ENCODE measurements at places on chromosomes 5 and 9. TPM values are rescaled to one million over a fixed set of nuclear protein-coding genes. Genes with fewer than 3 reads are reported as not detected.

The SLC25A48 gene
- total RNA-seq, result 4.5 TPM

The EQTN gene
- not detected for total RNA-seq

The OR1Q1 gene
- not detected for total RNA-seq

The CORO2A gene
- total RNA-seq, result 19.8 TPM

- peaks cover 41% of the 10 kb centered on the region for H3K27me3 ChIP-seq
- H3K27ac ChIP-seq, result no peak overlapping the region
- H3K4me1 ChIP-seq, result peaks cover 22% of the 10 kb centered on the region
These were observed 4.8 kb upstream of the SEC16A start for GRCh38 chr9:136487672-136488071.

GRCh38 chr5:81225463-81225862 is 7.7 kb upstream of the CKMT2 start:
- H3K27ac ChIP-seq, result no peak overlapping the region
- no peak for DNase-seq
- no peaks in the 10 kb centered on the region for H3K4me1 ChIP-seq
- no peak overlapping the region for H3K4me3 ChIP-seq

DNA sequence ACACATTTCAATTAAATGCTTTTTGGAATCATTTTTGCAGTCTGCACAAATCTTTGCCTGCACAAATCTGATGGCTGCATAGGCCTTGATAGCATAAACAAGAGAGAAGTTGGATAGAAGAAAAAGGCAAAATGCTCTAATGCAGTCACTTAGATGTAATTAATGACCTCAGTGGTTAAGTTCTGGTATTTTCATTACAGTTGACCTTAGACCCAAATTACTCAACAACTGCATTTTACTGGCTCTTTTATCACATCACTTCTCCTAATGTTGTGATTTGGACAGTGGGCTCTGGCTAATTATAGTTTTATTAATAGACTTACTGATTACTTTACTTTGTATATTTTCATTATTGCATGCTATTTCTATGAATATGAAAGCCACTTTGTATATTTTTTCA is 34.3 kb downstream of the NTRK2 start:
- no peak overlapping the region for H3K27ac ChIP-seq
- no peaks in the 10 kb centered on the region for H3K4me1 ChIP-seq
- H3K36me3 ChIP-seq, result no peaks in the 10 kb centered on the region
- H3K4me3 ChIP-seq, result no peak overlapping the region
- no peak for DNase-seq

DNA sequence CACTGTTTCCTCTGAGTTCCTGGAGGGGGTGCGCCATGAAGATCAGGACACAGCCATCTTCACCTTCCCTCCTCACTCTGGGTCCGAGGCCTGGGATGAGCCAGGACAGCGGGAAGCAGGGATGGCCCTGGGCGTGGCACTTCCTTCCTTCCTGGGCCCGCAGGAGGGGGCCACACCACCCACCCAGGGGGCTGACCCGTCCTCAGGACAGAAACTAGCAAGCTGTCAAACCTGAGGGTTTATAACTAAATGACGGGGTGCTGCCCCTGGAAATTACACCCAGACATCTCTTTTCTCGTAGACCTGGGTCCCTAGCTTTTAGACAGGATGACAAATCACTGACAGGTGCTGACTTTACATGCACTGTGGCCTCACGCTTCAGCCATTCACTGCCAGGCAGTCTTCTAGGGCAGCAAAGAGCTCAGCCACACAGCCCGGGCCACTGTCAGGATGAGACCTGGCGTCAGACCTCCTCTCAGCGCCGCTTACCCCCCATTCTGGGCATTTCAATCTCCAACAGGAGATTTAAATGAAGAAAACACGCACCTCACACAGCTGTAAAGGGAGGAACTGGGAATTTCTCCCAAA is 8.1 kb downstream of the FCN2 start:
- H3K36me3 ChIP-seq, result no peaks in the 10 kb centered on the region
- H3K4me3 ChIP-seq, result no peak overlapping the region
- H3K27ac ChIP-seq, result no peak overlapping the region
- DNase-seq, result no peak
